ENCODE measurements at places on chromosomes 7 and 10.

DNA sequence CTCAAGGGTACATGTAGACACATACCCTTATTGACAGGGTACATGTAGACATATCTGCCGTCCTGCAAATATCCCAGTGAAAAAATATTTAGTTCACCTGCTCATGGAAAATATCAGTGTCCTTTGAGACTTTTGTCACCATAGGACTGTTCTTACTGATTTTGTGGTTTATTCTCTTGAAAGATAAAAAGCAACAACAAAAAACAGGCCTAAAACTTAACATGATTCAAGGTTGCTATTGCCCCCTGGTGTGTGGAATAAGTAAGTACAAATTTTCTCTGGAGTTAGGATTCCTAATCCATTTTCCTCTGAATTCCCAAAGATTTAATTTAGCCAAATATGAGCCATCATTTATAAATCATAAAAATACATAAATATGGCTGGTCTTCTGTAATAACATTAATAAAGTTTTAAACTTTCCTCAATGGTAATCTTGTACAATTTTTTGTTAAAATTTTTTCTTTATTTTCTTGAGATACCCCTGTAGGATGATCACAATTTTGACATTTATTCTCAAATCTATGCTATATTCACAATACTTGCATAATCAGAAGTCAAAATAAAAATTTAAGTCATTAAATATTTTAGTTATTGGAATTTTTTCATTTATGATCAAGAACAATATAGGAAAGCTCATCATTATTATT, 741.4 kb upstream of the POT1 start:
- DNase-seq, result no peak

- DNase-seq, result no peak
These were observed 6.2 kb downstream of the RARRES2 start for GRCh38 chr7:150335108-150335773.

DNA sequence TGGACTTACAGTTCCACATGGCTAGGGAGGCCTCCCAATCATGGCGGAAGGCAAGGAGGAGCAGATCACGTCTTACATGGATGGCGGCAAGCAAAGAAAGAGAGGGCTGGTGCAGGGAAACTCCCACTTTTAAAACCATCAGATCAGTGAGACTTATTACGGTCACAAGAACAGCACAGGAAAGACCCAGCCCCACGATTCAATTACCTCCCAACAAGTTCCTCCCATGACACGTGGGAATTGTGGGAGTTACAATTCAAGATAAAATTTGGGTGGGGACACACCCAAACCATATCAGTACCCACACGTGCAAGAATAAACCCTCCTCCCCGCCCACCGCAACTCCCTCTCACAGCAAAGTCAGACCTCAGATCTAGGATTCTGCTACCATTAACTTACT, 4.5 kb upstream of the AIFM2 start:
- DNase-seq, result no peak

GRCh38 chr7:91940171-91940570, 491 bp upstream of the AKAP9 start:
- DNase-seq, result no peak

GRCh38 chr7:30787486-30787885, 16.3 kb downstream of the MINDY4 start:
- DNase-seq, result no peak

DNA sequence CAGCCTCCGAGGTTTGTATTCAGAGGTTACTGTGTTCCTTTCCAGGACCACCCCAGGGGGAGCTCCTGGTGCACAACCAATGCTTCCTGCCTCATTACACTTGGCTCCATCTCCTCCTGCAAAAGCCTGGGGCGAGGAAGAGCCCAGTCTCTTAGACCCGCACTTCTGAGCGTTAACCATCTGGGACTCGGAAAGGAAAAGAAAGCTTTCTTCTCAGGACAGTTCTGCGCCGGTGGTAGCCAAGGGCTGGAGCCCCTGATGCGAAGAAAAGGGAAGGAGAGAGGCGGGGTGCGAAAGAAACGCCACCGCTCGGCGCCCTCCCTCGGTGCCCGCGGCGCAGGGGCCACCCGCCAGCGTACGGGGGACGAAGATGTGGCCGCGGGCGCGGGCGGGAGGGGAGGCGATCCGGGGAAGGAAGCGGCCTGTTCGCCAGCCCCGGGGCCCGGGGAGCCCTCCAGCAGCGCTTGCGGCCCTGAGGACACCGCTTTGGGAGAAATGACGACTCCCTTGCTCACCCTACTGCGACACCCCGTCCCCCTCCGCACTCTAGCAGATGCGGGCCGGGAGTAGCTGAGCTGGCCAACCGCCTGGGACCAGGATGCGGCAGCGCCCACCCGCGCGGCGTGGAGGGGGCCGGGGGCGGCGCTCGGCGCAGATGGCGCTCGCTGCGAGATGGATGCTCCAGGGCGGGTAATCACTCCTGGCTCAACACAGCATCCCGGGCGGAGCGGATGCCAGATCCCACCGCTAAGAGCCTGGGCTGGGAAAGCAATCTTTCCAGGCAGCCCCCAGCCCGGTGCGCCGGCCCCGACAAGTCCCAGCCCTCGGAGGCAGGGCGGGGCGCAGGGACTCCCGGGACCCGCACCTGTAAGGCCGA, 1.3 kb downstream of the NRCAM start:
- peak; percentile 62 for DNase-seq

DNA sequence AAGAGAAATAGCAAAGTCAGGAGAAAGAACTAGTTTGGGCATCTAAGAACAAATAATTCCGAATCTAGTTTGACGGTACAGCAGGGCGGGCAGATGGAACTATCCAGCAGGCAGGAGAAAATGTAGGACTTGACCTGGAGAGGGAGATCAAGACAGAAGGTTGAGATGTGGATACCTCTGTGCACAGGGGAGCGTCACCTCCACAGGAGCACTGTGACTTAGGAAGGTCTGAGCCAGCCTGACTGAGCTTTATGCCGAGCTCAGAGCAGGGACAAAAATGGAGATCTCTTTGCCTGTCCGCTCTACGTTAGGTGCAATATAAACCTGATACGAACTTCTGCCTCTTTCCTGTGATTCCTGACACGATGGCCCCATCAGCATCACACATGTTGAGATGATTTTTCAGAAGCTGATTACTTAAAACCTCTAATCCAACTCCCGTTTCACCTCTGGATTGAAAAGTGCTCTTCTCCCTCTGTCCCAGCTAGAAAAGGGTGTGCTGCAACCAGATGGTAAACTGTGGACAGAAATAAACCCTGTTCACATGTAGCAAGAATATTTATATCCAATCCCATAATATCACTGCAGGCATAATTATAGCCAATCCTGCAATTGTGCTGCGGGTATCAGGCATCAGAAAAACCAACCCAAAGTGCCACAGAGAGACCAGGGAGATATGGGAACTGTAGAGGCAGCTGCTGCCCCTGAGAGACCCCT, 13.6 kb upstream of the SORBS1 start:
- DNase-seq, result no peak

DNA sequence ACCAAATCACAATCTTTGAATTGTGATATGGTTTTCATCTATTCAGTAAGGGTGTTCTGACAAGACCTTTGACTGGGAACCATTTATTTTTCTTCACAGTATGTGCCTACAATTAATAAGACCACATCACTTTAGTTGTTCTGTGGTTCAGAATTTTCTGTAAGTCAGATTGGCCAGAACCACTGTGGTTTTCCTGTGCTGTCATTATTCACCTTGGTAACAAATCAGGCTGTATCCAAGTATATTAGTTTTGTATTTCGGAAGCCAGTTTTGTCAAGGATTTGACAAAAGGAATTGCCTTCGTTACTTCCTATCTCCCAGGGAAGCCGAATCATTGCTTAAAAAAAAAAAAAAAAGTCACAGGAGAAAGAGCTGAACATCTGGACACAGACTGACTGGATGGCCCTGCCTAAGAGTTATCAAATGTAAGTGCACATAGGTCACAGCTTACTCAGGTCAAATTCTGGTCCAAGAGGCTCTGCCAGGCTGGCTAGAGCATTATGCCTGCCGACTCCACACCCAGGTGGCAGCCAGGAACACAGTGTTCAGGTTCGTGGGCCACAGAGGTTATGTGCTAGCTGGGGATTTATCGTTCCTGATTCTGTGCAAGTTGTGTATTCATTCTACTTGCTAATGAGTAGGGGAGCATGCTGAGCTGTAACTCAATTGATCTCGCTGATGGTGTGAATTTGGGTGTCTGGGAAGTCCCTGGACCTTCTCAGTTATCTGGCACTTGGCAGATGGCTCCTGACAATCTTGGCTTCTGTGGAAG, 175.3 kb downstream of the JAZF1 start:
- no peak for DNase-seq

GRCh38 chr7:70589590-70589989, 542.4 kb upstream of the GALNT17 start:
- DNase-seq, result no peak

All from NCI-H2107 (cell line).